ENCODE measurements at places on chromosomes 6 and 20.
A peak's percentile ranks its signal among the peaks of the same experiment; 100 is the strongest.

DNA sequence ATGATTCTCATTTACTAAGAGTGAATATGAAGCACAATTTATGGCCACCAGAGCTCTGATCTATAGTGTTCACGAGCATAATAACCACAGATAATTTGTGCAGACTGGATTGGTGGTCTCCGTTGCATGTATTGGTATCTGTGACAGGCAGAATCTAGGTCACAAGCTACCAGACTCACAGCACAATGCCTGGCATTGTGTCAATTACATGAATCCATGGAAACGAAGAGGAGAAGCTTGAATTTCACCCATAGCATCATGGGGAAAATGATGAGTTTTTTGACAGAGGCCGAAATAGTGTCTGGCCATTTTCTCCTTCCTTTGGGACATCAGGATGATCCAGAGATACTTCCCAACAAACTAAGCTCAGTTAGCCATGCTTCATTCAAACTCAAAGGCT is 52.3 kb upstream of the TMEM170B start:
- DNase-seq, result no peak

DNA sequence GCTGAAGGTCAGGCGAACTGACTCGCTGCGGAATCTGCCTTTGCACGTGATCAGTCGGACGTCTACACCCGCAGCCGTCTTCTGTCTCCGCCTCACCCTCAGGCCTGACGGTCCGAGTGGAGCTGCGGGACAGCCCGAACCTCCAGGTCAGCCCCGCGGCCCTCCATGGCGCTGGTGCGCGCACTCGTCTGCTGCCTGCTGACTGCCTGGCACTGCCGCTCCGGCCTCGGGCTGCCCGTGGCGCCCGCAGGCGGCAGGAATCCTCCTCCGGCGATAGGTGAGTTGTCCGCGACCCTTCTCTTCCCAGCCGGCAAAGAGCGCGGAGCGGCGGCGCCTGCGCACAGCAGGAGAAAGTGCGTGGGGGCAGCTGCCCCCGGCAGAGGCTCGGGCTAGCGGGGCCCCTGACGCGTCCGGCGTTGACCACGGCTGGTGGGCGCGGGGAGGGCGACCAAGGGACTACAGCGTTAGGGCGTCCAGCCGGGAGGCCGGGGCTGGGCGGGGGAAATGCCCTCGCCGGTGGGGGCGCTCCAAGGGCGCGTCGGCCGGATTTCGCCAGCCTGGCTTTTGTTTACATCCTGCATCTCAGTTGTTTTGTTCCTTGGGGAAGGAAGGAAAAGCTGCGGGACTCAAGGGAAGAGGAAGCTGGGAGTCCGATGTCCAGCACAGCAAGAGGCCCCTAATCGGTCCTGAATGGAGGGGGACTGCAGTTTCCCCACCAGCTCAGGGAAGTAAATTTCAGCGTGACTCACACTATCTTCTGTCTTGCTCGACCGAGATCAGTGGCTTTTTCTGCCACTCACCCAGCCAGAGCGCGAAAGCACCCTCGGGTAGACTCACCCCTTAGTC is at the start of gene SMPDL3A:
SMPDL3A (plus strand) TSS at position 77 of the 846 bp plus-strand sequence; CDS start at position 166, 89 bp downstream.
- peak; percentile 33 for DNase-seq

DNA sequence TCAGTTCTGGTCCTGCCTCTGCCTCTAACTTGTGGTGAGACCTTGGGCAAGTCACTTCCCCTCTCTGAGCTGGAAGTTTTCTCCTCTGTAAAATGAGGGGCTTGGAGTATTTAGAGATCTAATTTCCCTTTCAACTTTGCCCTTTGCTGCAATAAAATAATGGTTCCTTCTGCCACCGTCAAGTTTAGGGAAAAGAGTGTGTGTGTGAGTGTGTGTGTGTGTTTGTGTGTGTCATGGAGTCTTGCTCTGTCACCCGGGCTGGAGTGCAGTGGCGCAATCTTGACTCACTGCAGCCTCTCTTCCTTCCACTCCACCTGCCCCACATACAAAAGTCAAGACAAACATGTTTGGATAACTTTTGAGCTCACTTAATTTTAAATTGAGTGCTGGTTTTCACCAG is 39.2 kb upstream of the PIM1 start:
- DNase-seq, result no peak

DNA sequence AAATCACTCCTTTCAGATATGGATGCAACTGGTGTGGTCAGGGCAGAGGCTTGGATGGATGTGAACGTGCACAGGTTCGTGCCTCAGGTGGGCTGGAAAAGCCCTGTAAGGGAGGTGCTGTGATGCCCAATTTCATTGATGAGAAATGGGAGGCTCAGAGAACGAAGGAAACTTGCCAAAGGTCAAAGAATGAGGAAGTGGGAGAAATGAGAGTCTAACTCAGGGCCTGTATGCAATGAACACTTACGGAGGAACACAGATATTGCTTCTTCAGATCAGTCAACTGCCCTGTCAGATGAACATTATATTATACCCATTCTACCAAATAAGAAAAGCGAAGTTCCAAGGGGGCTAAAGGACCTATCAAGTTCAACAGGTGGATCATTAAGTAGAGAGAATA is 134.7 kb downstream of the RCAN2 start:
- no peak for DNase-seq

DNA sequence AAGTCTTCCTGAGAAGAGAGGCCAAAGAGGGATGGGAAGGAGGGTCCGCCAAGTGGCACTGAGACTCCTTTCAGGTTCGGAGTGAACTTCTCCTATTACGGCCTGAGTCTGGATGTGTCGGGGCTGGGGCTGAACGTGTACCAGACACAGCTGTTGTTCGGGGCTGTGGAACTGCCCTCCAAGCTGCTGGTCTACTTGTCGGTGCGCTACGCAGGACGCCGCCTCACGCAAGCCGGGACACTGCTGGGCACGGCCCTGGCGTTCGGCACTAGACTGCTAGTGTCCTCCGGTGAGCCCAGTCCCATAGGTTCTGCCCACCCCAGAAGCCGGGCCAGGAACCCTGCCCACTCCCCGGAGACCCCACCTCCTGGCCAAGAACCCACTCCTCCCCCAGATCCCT is 4.1 kb downstream of the SLC22A7 start:
- DNase-seq, result no peak

- DNase-seq, result no peak
These were observed 8.8 kb downstream of the PDRG1 start for GRCh38 chr20:31943052-31943471.

- no peak for DNase-seq
These were observed 109.4 kb upstream of the HCRTR2 start for GRCh38 chr6:55064711-55065420.

DNA sequence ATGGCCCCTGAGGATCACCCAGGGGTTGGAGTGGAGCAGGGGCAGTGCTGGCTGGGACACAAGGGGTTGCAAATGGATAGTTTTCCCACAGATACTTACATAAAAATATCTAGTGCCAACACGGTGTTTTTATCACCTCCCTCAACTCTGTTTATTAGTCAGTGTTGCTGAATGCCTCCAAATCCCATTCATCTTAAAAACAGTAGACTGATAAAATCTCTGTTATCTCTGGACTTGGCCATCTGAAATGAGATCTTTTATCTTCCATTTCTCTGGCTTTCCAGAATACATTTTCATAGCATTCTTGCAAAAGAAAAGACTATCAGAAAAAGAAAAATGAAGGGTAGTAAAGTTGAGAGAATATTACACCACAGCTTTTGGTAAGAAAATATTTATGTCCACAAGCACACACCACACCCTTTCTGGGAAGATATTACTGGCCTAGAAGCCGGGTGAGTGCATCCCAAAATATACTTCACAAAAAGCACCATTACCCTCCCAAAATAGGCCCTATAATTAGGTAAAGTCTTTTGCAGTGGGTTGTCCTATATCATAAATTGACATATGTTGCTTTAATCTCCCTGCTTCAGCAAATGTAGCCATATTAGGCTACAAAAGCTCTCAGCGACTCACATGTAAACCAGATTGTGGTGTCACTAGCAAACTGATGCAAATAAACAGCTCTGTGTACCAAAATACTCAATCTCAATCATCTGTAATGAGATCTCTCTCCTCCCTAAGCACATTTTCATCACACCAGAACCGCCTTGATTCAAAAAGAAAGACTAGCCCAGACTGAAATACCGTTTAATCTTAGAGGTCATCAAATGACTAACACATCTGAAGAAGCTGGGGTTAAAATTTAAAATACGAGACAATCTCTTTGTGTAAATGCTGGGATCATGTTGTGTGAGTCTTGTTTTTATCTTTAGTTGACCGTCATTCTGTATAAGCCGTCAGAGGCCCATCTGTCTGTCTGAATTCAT is 96.7 kb downstream of the FYN start:
- no peak for DNase-seq

DNA sequence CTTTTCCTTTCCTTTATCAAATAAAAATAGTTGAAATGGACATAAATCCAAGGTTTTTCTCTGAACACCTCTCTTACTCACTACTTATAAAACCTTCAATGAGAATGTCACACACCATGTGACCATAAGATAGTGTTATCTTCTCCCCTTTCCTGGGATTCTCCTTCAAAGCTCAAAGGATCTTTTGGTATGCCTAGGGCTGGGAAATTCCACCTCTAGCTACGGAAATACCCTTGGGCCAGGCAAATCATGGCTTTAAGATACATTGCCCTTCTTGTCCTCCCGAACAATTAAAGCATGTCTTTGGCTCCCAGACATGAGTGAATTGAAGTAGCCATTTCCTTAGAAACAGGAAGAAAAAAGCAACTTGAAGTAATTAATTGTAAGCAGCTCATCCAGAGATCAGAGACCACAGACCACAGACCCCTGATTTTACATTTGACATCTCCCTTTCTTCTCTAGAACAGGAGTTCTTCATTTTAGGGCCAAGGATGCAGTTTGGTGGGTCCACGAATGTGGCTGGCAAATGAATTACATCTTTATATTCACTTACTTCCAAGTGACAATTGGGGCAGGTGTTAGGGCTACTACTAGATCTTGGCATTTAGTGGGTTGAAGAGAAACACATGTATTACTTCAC is 4.1 kb downstream of the PLCB4 start:
- DNase-seq, result no peak

- DNase-seq, result no peak
These were observed 10.8 kb upstream of the GUCA1A start for GRCh38 chr6:42162384-42162783.

DNA sequence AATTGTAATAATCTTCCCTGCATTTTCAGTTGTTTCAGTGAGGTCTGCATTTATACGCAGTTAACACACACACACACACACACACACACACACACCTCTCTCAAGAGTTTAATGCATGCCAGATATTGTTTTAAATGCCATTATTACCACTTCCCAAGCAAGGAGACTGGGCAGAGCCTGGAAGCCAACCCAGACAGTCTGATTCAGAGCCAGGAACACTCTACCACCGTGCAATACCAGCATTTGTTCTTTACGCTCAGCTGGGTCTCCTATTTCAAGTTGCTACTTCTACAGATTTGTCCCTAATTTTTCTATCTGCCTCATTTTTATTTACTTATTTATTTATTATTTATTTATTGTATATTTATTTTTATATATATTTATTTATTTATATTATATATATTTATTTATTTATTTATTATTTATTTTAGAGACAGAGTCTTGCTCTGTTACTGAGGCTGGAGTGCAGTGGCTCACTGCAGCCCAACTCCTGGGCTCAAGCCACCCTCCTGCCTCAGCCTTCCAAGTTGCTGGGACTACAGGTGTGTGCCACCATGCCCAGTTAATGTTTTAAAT is 68.4 kb downstream of the PCSK2 start:
- DNase-seq, result no peak

DNA sequence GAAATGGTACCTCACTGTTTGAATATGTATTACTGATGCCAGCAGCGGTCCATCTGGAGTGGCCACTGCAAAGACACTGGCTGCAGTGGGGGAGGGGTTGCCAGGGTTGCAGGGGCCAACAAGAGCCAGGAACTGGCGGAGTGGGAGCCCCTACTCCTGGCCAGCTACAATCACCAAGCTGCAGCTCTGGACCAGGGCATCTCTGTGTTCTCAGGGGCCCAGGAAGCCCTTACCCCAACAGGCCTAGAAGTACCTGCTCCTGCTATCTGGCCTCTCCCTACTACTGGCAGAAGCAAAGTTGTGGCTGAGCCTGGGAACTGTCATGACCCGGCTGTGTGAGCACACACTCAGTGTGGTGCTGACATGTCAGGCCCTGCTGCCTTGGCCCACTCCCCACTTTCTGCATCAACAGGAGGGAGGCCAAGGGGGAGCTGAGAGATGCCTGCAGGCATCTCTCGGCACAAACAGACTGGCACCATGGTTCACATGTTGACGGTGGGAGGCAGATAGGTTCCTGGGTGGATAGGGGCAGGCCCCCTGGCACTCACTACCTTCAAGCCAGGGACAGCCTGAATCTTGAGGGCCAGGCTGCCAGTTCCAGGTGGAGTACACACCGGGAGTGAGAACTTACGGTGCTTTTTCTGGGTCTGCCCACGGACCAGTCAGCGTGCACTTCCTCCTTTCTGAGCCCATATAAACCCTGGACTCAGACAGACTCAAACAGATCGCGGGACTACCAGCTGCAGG is 1188.0 kb downstream of the GRIK2 start:
- no peak for DNase-seq

DNA sequence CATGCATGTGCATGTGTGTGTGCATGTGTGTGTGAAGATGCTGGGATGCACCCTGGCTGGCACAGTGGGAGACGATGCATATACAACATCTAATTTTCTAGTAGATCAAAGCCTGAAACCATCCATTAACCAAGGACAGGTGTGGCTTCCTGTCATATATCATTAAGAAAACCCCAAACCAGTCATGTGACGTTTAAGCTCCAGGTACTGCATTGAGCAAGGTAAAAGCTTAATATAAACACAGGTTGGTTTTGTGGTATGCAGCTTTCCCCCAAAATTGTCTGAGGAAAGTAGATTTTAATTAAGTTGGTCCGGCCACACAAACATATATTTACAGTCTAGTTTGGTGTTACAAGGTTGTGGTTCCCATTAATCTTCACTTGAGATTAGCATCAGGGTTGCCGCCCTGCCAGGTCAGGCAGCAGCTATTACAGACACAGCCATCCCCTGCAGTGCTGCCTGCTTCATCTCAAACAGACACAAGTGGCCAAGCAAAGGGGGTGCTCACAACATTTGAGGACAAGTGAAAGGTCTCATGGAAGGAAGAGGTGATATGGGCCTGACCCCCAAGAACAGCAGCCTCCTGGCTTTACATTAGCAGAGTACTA is 48.6 kb upstream of the NAA20 start:
- DNase-seq, result no peak

GRCh38 chr6:124795643-124796463 is 166.4 kb upstream of the RNF217 start:
- DNase-seq, result no peak

DNA sequence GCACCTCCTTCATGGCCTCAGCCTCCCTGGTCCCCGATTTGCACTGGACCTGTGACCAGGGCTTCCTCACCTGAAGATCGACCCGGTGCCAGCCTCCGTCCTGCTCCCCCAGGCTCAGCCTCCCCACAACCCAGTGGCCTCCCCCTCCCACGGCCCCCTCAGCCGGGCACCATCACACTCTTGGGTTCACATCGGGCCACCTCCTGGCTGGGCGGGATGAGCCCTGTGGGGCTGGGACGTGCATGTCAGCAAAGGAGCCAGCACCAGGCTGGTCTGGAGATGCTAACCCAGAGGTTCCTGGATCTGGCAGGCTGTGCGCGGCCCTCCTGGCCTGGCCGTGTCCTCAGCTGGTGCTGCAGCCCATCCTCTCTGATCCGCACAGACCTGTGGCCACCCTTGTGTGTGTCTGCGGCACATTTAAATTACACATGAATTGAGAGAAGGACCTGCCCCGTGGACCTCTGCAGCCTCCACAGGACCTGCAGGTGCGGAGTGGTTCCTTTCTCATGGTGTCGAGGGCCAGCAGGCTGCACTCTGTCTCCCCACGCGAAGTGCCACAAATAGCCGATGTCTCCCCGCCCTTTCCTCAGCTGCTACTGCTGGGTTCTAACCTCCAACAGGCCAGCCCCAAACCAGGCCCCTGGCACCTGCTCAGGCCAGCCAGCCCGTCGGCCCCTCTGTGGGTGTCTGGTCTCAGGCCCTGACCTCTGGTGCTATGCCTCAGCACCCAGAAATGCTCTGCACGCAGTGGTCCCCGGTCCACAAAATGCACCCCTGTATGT is 237.5 kb downstream of the ERMARD start:
- no peak for DNase-seq
